ENCODE measurements at places on chromosomes 4 and X.

DNA sequence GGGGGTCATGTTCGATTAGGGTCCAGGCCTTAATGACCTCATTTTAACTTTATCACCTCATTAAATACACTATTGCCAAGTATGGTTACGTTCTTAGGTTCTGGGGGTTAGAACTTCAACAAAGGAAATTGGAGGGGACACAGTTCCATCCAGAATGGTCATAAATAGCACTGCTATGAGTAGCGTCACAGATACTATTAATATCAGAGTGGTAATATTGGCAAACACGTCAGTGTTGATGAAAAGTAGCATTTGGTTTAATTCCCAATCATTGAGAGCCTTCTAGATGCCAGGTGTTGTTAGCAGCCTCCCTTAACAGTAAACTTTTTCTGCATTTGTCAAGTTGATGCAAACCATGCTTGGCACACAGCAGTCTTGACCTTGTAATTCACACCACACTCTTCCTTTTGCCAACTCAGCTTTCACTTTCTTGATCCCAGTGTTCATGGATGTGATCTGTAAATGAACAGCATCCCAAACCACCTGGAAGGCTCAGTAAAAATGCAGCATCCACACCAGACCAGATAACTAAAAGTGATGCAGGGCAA lies 912.5 kb upstream of the TENM3 start:
- DNase-seq = no peak

GRCh38 chrX:107135049-107135964 lies 16.7 kb upstream of the RBM41 start:
- no peak for DNase-seq

GRCh38 chrX:9338986-9339385 lies 125.9 kb upstream of the TBL1X start:
- no peak for DNase-seq

DNA sequence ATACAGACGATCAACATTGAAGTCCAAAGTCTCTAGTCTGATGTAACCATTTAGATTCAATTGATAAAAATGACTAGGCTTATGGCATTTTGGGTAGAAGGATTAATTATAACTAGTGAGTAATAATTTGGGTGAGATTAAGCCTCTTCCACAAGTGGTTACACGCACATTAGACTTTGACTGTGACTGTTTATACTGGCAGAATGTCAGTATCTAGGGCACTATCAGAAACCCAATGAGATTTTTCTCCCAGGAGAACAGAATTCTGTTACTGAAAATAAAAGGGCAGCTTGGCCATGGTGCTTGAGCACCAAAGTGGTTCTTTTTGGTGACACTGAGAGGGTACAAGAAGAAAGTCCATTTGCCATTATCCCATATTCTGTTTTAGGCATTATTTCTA lies 3.3 kb downstream of the PLS3 start:
- no peak for DNase-seq

DNA sequence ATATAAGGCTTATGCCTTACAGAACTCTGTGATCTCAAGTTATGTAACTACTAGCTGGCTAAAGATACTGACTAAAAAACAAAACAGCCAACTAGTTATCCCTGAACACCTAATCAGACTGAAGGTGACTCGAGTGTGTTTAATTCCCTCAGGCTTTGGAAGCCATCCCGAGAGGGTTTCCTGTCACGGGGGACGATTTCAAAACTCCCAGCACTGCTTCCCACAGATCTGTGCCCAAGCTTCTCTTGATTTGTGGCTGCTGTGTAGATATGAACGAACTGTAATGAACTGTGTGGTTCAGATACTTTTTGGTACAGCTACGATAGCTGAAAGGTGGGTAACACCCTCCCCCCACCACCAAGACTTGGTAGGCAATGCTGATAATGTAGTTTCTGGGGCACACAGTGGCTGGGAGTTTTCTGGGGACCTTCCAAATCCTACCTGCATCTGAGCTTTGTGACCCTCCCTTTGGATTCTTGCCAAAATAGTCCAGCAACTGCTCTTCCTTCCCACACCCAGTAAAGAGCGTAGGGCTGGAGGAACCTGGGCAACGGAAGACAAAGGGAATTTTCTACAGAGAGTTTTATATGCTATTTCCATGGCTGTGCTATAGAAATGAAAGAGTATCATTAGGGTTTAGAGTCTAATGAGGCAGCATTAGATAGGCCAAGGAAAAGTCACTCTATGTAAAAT lies 148.8 kb downstream of the MGST2 start:
- DNase-seq = no peak

DNA sequence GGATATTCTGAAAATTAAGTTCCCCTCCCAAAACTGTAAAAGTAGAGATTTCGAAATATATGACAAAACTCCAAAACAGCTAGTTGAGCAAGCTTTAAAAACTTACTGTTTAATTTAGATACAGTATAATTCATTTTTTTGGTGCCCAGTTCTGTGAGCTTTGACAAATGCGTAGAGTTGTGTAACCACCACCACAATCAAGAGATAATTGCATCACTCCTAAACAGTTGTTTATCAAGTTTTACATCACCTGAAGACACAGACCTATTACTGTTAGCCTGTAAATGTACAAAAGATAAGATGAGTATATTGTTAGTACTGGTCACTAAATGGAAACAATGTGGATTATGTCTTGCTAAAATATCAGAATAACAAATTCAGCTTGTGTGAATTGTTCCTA lies 62.3 kb downstream of the ALG13 start:
- no peak for DNase-seq

DNA sequence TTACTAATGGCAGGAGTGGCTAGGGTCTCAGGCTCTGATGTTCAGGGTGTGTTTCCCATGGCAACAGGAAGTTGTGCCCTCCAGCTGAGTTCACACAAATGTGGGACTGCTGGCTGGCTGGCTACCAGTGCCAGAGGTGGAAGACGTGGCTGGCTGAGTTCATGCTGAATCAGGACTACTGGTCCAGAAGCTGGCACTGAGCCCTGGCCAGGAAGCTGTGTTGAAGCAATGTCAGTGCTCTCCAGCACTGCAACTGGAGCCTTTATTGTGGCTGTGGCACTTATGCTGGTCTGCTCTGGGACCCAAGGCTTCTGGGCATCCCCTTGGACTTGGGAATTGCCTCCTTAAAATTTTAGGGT lies 42.0 kb upstream of the ZXDA start:
- DNase-seq = no peak

DNA sequence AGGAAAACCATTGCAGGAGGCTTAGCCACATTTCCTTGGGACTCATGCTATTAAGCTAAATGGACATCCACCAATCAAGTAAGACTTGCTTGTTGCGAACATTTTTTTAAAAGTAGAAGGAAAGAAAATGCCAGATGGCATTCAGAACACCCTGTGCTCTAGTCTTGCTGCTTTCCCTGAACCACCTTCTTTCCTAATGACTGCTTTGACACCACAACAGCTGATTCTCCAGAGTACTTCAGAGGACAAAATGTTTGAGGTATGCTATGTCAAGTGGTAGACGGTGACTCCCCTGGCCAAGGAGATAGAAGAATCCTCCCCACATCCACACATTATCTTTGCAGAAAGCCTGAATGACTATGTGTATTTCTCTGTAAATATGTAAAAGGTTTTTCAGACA lies 65.4 kb downstream of the ANK2 start:
- no peak for DNase-seq

- no peak for DNase-seq
Observed at GRCh38 chr4:37895271-37895670, 4.4 kb downstream of the TBC1D1 start.

- DNase-seq = no peak
Observed at GRCh38 chrX:150954951-150955350, 28.2 kb upstream of the HMGB3 start.

DNA sequence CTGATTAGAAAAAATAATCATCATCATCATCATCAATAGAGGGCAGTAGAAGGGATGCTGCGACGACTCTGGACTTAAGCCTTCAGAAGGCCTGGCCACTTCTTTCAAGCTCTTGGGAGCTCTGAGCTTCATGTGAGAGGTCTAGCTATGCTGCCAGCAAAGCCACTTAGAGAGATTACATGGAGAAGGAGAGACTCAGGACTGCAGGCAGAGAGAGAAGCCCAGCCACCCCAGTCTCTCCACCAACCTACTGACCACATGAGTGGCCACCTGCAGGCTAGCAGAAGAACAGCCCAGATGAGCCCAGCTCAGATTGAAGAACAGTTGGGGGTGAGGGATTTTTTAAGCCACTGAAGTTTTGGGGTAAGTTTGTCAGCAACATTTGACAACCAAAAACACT lies 17.1 kb upstream of the TMEM150C start:
- no peak for DNase-seq

DNA sequence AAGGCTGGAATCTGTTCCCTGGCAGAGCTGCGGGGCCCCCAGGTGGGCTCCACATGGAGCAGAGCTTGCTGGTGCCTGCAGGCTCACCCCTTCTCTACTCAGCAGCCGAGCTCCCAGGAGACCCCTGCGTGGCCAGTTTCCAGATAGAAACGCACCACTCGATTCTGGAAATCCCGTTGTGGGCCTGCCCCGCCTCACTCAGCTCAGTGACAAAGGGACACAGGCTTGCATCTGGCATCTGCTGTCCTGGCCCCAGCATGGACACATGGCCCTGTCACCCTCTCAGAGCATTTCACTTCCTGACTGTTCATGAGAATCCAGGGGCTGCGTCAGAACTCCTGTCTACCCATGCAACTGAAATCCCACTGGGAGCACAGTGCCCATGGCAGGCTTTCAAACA lies 20.5 kb upstream of the C4orf50 start:
- no peak for DNase-seq

GRCh38 chrX:103240155-103240554 lies 14.8 kb downstream of the TCEAL8 start:
- no peak for DNase-seq

DNA sequence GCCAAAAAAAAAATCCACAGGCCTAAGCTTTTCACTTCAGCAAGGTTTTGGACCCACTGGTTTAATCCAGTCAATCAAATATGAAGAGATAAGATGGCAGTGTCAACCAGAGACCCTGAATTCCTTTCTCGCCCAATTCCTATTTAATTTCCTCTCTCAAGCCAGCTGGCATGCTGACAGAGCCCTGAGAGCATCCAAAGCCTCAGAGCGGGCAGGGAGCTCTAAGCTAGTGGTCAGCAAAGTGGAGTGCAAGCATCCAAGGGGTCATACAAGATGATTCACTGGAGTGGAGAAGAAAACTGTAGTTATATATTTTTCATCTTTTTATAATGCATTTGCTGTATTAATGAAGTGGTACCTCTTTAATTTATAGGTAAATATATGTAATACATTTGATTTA lies 37.8 kb upstream of the PRPS2 start:
- no peak for DNase-seq

- no peak for DNase-seq
Observed at GRCh38 chr4:125489952-125490690, 175.4 kb downstream of the FAT4 start.

GRCh38 chrX:1239681-1240142 lies 27.3 kb upstream of the CRLF2 start:
- no peak for DNase-seq

DNA sequence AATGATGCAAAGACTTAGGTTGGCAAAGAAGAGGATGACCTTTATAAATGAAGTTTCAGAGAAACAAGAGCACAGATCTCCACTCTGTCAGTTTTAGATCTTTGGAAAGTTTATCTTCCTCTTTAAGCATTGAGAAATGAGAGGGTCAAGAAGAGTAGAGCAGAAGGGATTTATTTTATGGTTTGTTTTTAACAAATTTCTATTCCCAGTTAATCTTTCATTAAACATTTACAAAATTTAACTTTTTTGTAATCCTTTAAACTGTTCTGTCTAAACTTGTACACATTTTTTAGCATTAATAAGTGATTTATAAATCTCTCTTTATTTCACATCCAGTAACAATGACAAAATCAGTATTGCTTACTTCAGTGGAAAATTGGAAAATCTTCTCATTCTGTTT lies 875.0 kb upstream of the IGFBP7 start:
- DNase-seq = no peak

DNA sequence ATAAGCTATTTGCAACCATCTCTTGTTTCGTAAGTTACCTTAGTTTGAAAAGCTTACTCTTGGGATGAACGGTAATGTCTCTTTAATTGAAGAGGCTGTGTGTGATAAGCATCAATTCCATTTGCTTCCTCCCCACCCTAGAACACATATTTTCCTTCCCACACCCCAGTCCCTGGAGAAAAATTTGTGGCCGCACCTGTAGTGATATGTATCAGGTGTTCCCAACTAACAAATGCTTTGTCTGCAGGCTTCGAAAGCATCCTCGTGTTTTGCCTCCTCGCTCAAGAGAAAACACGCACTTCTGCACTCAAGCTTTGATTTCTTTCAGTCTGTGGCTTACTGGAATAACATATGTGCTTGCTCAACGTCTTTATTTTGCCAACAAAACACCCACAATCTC lies 143.8 kb upstream of the OTUD4 start:
- DNase-seq = no peak

GRCh38 chr4:73607375-73608033 lies 12.7 kb downstream of the RASSF6 start:
- DNase-seq = no peak

DNA sequence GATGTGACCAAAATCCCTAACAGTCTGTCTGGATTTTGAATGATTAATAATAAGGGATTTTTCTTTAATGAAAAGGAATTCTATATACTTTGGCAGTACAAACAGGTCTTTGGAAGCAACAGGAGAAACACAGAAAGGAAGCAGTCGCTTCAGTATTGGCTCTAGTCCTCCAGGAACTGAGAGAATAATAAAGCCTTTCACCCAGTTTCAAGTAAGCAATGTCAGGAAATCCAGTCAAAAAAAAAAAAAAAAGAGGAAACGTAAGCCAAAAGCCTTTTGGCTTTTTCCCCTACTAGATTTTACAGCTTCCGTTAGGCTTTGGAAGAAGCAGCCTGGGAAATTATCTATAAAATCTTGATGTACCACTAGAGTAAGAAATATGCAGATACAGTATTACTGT lies 61.7 kb upstream of the HDAC8 start:
- no peak for DNase-seq

DNA sequence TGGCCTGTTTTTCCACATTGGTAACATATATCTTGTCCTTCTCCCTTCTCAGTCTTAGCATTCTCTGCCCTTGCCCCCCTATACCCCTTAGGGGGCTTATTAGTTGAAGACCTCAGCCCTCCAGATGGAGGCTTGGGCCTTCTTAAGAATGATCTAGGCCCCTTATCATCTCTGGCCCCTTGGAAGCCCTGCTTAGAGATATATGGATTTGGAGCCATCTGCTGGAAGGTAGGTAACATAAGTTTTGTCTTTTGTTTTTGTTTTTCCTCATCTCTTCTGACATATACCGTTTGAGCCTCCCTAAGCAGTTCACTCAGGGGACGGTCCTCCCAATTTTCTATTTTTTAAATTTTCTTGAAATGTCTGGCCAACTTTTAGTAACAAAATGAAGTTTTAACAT lies 48.3 kb upstream of the NAP1L2 start:
- no peak for DNase-seq

DNA sequence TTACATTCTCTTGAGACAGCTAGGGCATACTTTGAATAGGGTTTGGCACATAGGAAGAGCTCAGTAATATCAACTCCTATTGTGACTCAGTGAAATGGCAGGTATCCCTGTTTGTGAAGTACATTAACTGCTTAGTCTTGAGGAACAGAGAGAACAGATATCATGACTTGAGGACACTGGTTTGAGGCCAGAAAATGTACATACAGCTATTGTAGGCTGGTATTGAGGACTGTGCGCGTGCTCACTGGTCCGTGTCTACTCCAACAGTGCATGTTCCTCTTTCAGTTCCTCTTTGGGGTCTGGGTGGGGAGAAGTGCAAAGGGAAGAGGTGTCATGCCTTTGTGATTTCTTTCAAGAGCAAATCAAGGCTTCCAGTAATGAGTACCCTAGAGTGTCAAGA lies 34.6 kb upstream of the TBC1D9 start:
- DNase-seq = peak; percentile 26
